Panc1 (cell line): ENCODE measurements at places on chromosomes 2 and 18. TPM values are rescaled to one million over a fixed set of nuclear protein-coding genes. Genes with fewer than 3 reads are reported as not detected.

DNA sequence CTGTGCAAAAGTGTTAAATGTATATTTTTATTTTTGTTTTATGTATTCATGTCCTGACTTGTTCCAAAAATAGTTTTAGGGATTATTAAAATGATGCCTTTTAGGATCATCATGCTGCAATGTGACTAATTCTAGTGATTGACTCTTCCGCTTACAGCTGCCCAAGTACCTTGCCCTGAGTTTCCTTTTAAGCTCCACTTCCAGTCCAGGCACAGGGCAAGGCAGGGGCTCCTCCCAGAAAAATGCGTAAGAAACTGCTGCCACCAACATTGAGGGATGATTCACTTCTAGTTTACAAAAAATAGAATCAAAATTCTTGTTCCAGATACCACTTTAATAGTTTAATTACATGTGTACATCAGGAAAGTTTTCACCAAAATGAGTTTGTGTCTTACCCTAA is 116.4 kb downstream of the IRS1 start:
- DNase-seq, result no peak

Gene NEMP2
- 12.0 TPM for total RNA-seq

- no peak for DNase-seq
These were observed 112.1 kb downstream of the KLHL29 start for GRCh38 chr2:23497063-23497462.

Gene LGALSL
- total RNA-seq, result 5.3 TPM

Gene WDFY1
- total RNA-seq, result 48.5 TPM

DNA sequence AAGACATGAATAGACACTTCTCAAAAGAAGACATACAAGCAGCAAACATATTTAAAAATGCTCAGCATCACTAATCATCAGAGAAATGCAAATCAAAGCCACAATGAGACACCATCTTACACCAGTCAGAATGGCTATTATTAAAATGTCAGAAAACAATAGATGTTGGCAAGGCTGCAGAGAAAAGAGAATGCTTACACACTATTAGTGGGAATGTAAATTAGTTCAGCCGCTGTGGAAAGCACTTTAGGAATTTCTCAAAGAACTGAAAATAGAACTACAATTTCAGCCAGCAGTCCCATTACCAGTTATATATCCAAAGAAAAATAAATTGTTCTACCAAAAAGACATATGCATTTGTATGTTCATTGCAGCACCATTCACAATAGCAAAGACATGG is 61.7 kb downstream of the STRADB start:
- no peak for DNase-seq

Gene CYP1B1
- 86.7 TPM for total RNA-seq

DNA sequence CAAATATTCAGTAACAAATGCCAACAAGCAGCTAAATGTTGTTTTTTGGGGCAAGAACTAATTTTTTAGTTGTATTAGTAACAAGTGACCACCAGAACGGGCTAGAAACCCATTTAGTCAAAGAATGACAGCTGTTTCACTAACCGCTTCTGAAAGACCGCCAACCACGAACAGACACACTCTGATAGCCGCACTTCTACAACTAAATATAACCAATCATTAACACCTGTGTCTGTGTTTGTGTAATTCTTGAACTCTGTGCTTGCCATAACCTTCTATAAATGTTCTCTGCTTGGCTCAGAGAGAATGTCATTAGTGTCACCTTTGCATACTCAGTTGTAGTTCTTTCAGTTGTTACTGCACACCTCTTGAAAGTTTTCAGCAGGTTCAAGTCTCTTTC is 526.3 kb upstream of the LRRTM1 start:
- no peak for DNase-seq

DNA sequence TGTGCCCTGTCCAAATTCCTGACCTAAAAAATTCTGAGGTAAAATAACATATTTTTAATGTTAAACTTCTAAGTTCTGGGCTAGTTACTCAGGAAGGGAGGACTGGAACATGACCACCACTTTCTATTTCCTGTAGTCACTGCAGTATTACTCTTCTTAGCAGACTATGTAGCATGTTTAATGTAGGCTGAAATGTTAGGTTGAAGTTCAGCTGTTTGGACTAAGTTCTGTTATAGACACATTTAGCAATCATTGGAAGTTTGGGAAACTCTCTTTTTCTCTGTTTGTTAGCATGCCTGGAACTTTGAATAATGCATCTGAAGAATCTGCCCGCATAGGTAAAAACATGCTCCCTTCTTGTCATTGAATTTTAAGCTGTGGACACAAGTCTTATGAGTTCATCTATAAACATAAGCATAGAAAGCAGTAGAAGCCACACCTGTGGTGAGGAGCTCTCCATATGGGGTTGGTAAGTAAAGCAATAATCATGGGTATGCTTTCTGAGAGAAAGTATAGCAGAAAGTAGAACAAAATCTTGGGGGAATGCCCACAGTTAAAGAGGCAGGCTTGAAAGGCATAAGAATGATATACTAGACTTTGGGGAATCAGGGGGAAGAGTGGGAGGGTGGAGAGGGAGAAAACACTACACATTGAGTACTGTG is 52.6 kb downstream of the IL1R2 start:
- no peak for DNase-seq

Gene PSTPIP2
- total RNA-seq, result 0.39 TPM

GRCh38 chr2:161547130-161547529 is 77.1 kb upstream of the SLC4A10 start:
- no peak for DNase-seq

Gene PROC
- 1.1 TPM for total RNA-seq

Gene VIT
- 0.77 TPM for total RNA-seq

Gene STPG4
- 0.36 TPM for total RNA-seq

GRCh38 chr2:240462073-240462706 is 26.7 kb downstream of the GPC1 start:
- DNase-seq, result no peak

Gene ASXL3
- total RNA-seq, result 0.74 TPM

Gene MALL
- 159 TPM for total RNA-seq

- no peak for DNase-seq
These were observed 5.2 kb downstream of the MRPL35 start for GRCh38 chr2:86204458-86204857.

GRCh38 chr18:62323483-62324180 is 1.5 kb upstream of the TNFRSF11A start:
- DNase-seq, result no peak

DNA sequence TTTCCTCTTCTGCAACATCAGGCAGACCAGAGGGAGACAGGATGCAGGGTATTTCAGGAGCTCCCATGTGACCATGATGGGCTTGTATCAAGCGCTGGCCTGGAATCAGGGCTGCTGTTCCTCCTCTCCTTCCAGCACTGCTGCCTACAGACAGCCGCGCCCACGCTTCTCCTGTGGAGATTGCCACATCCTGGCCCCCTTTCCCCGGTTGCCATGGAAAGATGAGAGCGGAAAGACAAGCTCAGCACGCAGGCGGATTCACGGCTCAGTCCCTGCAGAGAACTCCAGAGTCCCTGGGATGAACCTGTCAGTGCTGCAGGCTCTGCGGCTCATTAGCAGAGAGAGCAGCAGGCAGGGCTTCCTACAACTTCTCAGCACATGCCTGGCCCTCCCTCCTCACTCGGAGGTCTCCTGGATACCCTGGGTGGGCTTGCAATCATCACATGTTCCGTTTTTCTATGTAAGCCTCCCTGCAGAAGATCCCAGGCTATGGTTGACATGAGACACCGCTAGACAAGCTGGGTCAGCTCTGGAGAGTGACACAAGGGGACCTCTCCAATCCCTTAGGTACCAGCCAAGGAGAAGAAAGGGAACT is 497.8 kb upstream of the MYT1L start:
- no peak for DNase-seq

DNA sequence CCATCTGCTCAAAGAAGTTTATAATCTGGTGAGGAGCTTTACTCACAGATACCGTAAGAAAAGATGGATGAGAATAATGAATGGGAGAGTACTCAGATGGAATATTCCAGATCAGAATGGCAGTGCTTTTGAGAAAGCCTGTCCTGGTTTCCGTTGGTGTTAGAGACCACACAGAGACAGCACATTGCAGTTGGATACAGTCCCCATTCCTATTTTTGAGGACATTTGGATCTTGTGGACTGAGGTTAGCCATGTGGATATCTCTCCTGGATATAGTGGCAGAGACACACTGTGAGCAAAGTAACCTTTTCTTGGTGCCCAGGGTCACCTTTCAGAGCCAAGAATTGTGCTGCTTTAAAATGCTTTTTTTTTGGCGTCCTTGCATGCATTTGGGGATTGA is 63.7 kb downstream of the TANC1 start:
- DNase-seq, result no peak
